Stimulated activated CD4-positive, alpha-beta T cell treated with anti-CD3 and anti-CD28 coated beads, Interleukin-4, amount 100 ng/mL, for 4 hours (primary cell): ENCODE measurements at places on chromosomes 3 and 15.

DNA sequence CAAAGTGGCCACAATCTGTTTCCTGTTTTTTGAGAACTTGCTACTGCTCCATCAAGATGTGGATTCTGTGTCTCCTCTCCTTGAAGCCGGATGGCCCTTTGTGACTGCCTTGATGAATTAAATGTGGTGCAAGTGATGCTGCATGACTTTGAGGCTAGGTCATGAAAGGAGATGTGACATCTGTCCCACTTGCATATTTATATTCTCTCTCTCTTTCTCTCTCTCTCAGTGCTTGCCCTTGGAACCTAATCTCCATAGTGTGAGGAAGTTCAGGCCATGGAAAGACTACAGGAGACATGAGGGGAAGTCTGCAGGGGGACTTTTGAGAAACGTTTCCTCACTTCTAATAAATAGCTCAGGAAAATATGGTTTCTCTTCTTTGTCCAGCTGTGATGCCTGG, 50.0 kb upstream of the ADPGK start:
- DNase-seq: no peak

- no peak for DNase-seq
These were observed 163.4 kb upstream of the AGTR1 start for GRCh38 chr3:148534089-148534988.

- DNase-seq: no peak
These were observed 1.3 kb downstream of the LRRC15 start for GRCh38 chr3:194367992-194368841.

- DNase-seq: no peak
These were observed 953.8 kb upstream of the ALCAM start for GRCh38 chr3:104412608-104413580.

DNA sequence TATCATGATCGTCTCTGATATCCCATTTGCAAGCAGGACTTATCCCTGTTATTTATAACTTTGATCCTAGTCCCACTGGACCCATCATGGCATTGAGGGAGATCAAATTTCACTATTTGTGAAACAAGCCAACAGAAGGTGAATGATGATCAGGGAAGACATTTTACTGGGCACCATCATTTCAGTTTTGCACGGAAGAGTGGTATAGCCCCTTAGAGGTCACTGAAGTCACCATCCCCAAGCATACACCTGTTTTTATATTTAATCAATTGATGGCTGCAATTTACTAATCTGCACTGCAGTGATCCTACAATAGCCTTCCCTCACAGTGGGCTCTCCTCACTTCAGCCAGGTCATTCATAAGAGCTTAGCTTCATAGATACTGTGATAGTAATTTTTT, 132.4 kb downstream of the FHIT start:
- DNase-seq: no peak

GRCh38 chr3:150271591-150271960, 136.5 kb upstream of the TSC22D2 start:
- DNase-seq: no peak

DNA sequence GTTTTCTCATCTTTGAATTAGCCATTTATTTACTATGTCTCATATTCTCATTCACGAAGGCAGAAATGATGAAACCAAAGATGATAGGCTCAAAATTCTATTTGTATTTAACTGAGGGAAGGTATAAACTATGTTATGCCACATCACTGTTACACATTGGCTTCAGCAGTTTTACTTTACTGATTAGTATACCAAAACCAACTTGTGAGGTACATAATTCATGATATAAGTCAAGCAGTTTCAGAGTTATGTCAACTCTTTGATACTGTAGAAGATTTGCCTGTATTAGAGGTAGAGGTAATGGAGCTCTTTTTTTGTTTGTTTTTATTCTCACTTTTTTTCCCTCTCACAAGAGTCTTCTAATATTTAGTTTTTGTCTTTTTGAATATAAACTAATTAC, 22.9 kb downstream of the CHMP2B start:
- DNase-seq: no peak

DNA sequence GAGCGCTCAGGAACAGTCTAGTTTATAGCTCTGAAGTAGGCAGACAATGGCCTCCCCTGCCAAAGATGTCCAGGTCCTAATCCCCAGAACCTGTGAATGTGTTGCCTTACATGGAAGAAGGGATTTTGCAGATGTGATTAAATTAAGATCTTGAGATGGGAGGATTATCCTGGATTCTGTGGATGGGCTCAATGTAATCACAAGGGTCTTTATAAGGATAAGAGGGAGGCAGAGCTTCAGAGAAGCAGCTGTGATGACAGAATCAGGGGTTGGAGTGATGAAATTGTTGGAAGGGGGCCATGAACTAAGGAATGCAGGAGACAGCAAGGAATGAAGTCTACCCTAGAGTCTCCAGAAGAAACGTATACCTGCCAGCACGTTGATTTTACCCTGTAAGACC, 14.0 kb upstream of the GK5 start:
- DNase-seq: no peak

- DNase-seq: no peak
These were observed 47.8 kb upstream of the USP50 start for GRCh38 chr15:50594311-50594710.

- peak; percentile 41 for DNase-seq
These were observed 37.6 kb downstream of the NCEH1 start for GRCh38 chr3:172673210-172673679.

DNA sequence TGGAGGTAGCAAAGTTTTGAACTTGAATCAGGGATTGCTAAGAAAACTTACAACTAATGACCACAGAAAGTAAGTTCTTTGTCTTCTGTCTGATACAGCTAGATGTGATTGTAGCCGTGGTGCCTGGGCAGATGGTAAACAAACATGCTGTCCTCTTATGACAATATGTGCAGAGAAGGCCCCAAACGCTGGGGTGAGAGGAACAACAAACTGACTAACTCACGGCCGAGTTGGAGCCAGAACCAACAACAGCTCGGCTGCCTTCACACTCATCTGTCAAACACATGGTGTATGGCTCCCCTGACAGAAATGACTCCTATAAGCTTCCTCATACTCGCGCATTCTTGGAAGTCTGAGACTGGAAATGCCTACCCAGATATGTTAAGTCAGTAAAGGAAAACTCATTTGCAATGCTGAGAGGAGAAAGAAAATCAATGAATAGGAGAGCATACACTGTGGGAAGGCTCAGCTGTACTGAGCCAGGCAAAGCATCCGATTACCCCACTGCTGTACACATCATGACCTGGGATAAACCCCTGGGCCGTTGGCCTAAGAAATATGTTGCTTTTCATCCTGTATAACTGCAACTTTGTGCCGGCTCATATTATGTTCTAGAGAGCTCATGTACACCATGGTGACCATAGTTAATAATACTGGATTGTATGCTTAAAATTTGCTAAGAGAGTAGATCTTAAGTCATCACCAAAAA, 5.7 kb downstream of the THBS1 start:
- no peak for DNase-seq

GRCh38 chr15:66757521-66757920, 55.5 kb downstream of the SMAD6 start:
- no peak for DNase-seq

- DNase-seq: no peak
These were observed 108.9 kb upstream of the TRIM42 start for GRCh38 chr3:140568842-140569520.

DNA sequence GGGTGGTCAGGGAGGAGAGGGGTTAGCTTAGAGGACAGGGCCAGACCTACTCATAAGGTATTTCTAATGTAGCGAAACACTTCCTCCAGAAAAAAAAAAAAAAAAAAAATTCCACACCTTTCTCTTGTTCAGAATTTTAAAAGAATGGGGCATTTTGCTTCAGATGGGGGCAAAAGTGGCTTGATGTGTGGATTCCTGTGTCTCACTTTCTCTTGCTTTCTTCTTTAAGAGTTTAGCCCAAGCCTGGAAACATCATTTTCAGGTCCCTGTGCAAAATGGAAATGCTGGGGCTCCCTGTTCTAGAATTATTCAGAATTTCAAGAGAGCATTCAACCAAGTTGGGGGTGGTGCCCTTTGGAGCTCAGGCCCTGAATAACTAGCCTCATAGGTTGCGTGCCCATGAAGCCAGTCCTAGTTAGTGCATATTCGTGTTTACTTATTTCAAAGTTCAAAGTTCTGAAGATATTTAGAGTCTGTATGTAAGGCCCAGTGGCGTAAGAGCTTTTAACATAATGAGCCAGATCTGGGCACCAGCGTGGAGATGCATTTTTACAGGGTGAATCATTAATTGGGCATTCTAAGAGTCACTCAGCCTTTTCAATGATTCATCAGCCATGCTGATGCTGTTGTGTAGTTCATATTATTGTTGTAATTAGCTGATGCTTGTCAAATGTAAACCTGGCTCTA, 104.5 kb downstream of the RPLP1 start:
- DNase-seq: no peak

GRCh38 chr3:176106380-176106779, 1090.9 kb downstream of the TBL1XR1 start:
- DNase-seq: no peak

DNA sequence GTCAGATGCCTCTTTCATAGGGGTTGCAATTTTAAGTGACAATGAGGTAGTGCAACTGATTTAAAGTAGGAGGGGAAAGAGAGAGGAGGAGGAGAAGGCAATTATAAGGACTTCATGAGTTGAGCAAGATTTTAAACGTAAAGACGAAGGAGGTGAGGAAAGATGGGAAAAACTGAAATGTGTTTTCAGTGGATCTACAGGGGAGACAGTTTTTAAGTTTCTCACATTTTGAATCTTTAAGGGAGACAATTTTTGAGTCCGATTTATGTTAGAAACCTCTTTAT, 68.7 kb upstream of the LIMD1 start:
- DNase-seq: no peak

- no peak for DNase-seq
These were observed 29.7 kb downstream of the SOX2 start for GRCh38 chr3:181741417-181741816.

DNA sequence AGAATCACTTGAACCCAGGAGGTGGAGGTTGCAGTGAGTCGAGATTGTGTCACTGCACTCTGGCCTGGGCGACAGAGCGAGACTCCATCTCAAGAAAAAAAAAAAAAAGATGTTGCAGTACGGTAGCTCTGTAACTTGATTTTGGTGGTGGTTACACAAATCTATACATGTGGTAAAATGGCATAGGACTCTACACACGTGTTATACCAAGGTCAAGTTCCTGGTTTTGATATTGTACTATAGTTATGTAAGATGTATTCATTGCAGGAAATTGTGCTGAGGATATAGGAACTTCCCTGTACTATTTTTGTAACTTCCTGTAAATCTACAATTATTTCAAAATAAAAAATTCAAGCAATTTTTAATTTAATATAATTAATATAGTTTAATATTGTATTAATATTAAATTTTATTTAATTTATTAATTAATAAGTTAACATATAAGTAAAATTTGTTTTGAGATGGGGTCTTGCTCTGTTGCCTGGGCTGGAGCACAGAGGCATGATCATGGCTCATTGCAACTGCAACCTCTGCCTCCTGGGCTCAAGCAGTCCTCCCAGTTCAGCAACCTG, 9.9 kb downstream of the MYD88 start:
- no peak for DNase-seq

DNA sequence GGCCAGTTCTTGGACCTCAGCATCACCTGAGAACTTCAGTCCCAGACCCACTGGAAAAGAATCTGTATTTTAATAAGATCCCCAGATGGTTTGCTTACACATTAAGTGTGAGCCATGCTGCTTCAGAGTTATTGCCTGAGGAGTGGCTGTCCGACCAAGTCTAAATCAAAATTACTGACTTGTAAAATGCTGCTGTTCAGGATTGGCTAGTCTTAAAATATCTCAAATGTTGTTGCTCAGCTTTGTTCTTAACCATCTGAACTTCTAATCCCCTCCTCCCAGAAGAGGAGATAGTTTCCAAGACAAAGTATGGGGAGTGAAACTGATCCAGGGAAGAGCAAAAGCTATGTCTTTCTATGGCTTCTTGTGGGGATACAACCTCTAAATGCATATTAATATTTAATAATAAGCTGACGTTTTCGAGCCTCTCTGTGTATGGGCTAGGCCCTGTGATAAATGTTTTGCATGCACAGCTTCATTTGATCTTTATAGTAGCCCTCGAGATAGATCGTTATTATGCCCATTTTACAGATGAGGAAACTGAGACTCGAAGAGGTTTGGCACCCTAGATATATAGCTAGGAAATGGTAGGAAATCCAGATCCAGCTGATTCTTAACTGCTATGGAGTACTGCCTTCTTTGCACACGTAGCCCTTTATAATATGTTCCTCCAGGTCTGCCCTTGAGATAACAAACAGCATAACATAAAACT, 52.2 kb downstream of the DNASE1L3 start:
- DNase-seq: no peak
